ENCODE measurements at places on chromosomes 16 and 17. TPM values are rescaled to one million over a fixed set of nuclear protein-coding genes. Genes with fewer than 3 reads are reported as not detected.

Gene LPCAT2
- total RNA-seq: 11.6 TPM

Gene CES4A
- 9.7 TPM for total RNA-seq

Gene TPSD1
- total RNA-seq: not detected

Gene CD300LB
- not detected for total RNA-seq

Gene ATP1B2
- 0.55 TPM for total RNA-seq

Gene TXNDC17
- 439 TPM for total RNA-seq

Gene WFDC1
- 91.3 TPM for total RNA-seq

Gene KRTAP9-7
- not detected for total RNA-seq

Gene CX3CL1
- 1.7 TPM for total RNA-seq

Gene ALOX12
- not detected for total RNA-seq

Gene HSD17B1
- 0.95 TPM for total RNA-seq

Gene NPIPB5
- total RNA-seq: 694 TPM

Gene USP36
- 28.5 TPM for total RNA-seq

Gene SDK2
- total RNA-seq: 3.4 TPM

Gene KIF18B
- 0.82 TPM for total RNA-seq

Gene MARVELD3
- 189 TPM for total RNA-seq

Gene CMTM2
- total RNA-seq: not detected

Gene TMC5
- 76.9 TPM for total RNA-seq

Gene ABI3
- total RNA-seq: 4.4 TPM

Gene RNF112
- total RNA-seq: 4.6 TPM

Gene HBA1
- not detected for total RNA-seq

Gene KCNH6
- total RNA-seq: 0.96 TPM

Data from transverse colon (tissue), 4 donors.